ENCODE measurements at places on chromosomes 6 and 20. TPM values are rescaled to one million over a fixed set of nuclear protein-coding genes. Genes with fewer than 3 reads are reported as not detected.

GRCh38 chr6:79201983-79202382 lies 32.5 kb downstream of the HMGN3 start:
- no peak for DNase-seq

DNA sequence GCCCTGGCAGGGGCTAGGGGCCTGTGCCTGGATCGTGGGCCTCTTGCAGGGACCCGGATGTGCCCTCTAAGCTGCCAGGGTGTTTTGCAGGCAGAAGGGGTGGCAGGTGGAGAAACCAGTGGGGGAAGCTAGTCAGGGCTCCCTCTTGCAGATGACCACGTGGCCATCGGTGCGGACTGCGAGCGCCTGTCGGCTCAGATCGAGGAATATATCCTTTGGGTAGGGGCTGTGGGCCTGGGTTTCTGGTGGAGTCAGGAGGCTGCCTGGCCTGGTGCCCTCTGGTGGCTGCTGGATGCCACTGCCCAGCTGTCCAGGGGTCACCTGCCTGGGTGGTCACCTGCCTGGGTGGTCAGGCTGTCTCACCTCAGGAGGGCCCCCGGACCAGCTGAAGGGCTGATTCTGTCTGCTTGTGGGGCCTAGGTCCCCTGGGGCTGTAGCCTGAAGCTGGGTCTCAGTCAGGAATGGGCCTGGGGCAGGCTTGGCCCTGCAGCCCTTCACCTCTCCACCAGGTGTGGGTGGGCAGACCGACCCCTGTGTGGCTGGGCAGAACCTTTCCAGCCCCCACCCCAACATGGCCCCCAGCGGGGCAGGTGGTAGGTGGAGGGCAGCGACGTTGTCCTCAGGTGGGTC lies 6.7 kb downstream of the TCEA2 start:
- no peak for DNase-seq

- no peak for DNase-seq
Observed at GRCh38 chr6:155412335-155412734, 43.3 kb downstream of the NOX3 start.

DNA sequence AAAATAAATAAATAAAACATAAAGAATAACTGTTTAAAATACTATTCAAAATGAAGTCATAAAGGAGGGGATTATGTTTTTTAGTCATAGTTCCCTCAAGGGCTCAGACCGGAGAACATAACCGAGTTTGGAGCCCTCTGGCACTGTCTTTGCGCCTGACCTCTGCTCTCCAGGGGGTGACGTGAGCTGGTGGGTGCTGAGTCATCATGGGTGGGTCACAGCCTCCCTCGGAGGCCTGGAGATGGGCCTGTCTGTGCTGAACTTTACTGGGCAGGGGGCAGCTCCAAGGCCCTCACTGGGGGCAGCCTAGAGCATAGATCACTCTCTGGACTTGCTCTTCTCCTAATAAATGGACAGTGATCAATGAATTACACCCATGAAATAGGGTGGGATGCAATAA lies 3.1 kb upstream of the MAVS start:
- no peak for DNase-seq

DNA sequence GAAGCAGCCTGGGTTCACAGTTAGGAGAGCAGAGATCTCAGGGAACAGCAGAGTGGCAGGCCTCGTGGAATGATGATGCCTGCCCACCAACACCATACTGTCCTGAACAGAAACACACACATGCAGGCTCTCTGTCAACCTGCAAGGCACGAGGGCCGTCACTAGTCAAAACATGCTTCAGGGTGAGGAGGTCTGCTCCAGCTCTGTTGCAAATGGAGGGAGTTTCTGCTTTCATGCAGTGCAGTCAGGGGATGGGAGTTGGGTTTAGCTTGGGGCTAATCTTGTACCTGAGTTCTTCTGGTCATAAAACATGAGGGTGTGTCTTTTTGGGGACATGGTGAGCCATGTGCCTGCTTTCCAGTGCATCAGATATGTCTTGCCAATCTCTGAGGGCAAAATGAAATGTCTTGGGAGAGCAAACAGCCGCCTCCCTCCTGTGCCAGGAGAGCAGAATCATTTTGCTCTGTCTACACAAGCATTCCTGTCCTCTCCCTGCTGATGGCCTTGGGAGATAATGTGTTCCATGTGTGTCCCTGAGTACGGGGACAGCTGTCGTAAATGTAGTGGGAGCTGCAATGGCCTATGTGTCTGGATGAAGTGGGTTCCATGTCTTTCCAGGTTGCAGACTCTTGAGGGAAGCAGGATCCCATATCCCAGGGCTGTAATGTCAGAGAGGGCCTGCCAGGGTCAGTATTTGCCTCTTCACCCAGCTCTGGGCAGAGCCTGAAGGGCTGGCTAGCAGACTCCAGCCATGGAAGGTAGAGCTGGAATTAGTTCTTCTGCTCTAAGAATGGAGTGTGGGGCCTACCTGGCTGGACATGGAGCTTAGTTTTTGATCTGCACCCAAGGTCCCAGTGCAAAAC lies 40.6 kb downstream of the MAFB start:
- DNase-seq = no peak

GABRR1 gene
- not detected for total RNA-seq

TPX2 gene
- 0.56 TPM for total RNA-seq

HFE gene
- 10.8 TPM for total RNA-seq
